Foreskin fibroblast (primary cell): ENCODE measurements at places on chromosomes 1 and 21.

GRCh38 chr1:1303736-1304135 is 4.0 kb downstream of the ACAP3 start:
- DNase-seq, result peak; percentile 40

DNA sequence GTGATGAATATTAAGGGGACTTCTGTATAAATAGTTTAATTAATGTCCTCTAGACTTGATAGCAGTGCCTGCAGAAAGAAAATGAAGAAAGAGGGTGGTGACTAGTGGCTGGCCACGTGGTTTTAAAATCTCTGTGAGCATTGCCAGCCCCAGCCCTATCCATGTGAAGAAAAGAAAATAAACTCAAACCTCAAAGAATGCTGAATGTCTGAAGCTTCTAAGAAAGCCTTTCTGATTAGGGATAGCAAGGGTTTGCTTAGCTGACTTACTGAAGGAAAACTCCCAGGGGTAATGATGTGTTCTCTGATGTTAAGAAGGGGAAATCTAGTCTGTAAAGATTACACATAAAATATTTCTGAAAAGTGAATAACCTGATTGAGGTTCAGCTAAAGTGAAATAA is 31.8 kb downstream of the ADGRL2 start:
- peak; percentile 32 for DNase-seq

DNA sequence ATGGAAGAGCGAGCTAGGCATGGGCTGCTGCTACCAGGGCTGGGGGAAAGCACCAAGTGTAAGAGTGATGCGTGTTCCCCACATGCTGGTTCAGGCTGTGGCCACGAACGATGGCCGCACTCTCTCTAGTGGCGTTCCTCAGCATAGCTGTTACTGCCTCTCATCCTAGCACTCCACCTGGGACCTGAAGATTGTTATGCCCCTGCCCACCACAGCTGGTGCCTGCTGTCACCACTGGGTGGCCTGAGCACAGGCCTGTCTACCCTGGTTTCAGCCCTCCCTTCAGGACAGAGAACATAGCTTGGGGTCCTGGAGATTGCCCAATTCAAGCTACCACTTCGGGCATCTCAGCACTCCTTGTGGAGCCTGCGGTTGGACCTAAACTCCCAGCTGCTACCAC is 80.1 kb upstream of the PDC start:
- no peak for DNase-seq

DNA sequence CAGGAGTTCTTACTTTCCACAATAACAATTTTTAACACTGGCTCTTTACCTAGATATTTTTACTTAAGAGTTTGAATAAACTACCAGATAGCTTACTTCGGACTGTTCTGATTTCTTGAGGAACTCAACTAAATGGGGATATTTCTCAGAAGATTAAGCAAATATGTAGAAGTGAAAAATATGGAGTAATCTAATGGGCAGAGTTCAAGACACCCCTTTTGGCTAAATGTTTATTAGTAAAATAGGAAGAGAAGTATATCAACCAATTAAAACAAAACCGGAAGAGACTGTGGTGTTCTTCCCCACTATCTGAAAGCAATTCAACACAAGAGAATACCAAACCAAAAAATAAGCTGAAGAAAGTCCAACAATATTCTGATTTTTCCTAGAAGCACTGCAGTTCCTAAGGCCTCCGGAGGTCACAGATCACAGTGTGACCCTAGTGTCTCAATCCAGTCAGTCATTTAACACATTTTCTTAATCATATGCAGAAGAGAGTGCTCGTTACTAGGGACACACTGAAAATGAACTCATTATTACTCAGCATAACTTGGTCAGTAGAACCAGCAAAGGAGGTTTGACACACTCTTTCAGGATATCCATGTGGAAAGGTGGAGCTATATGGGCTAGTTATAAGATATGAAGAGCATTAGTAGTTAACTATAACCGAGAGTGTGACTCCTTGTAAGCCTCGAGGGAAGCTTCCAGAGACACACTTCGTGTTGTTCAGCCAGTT is 5.2 kb downstream of the SIPA1L2 start:
- no peak for DNase-seq

DNA sequence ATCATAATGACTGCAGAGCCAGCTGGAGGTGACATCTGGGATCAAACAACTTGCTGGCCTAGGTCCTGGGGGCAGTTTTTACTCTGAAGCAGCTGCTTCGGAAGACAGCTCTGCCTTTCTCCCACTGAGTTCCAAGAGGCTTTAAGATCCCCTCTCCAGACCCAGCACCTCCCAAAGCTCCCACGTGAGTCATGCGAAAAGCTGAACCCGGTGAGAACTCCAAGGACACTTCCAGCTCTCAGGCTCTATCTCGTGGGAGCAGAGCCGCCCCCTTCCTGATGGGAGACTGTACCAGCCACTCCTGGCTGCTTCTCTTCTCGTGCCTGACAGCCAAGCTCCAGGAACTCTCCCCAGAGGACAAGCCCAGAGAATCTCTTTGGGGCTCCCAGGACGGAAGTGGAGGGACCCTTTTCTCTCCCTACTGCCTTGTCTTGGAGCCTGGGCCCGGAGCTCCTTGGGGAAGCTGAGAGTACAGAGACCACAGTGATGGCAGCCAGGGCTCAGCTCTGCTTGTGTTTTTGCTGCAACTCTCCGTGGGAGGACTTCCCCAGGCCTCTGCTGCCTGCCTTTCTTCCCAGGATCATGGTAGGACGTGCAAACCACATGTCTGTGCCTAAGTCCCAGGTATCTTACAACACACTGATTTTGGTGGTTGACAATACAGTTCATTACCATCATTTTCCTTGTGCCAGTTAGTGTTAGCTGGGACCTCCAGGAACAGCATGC is 40.6 kb downstream of the STUM start:
- no peak for DNase-seq

DNA sequence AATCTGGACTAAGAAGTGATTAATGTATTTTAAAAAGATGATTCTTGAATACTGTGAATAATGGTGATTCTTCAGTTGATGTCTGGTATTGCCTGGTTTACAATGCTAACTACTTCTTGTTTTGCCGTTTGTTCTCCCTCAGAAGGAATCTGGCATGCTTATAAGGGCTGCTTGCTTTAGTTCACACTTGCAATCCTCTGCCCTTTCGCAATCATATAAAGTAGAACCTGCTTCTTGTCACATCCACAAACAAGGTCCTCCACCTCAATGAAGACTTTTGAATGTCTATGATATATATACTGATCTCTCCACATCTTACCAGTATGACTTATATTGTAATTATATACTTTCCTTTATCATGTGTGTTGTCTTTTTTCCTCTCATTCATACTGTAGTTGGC is 92.6 kb downstream of the ADGRL4 start:
- DNase-seq, result no peak

- DNase-seq, result no peak
Observed at GRCh38 chr1:160975026-160975425, 20.4 kb upstream of the ITLN2 start.
